ENCODE measurements at places on chromosomes 2 and 18. TPM values are rescaled to one million over a fixed set of nuclear protein-coding genes. Genes with fewer than 3 reads are reported as not detected.

GRCh38 chr2:191638802-191639172 lies 39.1 kb upstream of the NABP1 start:
- no peak overlapping the region for H3K27ac ChIP-seq
- no peaks in the 10 kb centered on the region for H3K36me3 ChIP-seq
- H3K4me3 ChIP-seq: no peak overlapping the region
- peaks cover 15% of the 10 kb centered on the region for H3K4me1 ChIP-seq
- no peak for DNase-seq

GRCh38 chr2:24418166-24418841 lies 58.0 kb upstream of the ITSN2 start:
- H3K27me3 ChIP-seq: no peaks in the 10 kb centered on the region
- H3K4me1 ChIP-seq: no peaks in the 10 kb centered on the region
- peak; percentile 81 for DNase-seq
- H3K36me3 ChIP-seq: no peaks in the 10 kb centered on the region
- H3K4me3 ChIP-seq: no peak overlapping the region

GRCh38 chr18:59902993-59903610 lies 3.3 kb downstream of the PMAIP1 start:
- H3K4me3 ChIP-seq: no peak overlapping the region
- DNase-seq: no peak
- H3K27ac ChIP-seq: no peak overlapping the region
- peaks cover 7% of the 10 kb centered on the region for H3K4me1 ChIP-seq

GRCh38 chr2:213067888-213068287 lies 83.5 kb downstream of the IKZF2 start:
- no peak overlapping the region for H3K27ac ChIP-seq
- H3K4me3 ChIP-seq: no peak overlapping the region
- H3K27me3 ChIP-seq: no peaks in the 10 kb centered on the region
- H3K4me1 ChIP-seq: peaks cover 2% of the 10 kb centered on the region
- no peaks in the 10 kb centered on the region for H3K36me3 ChIP-seq
- DNase-seq: no peak

The COLEC11 gene
- 0.96 TPM for total RNA-seq

The SEPTIN10 gene
- 103 TPM for total RNA-seq

The ALPI gene
- not detected for total RNA-seq

Data from endodermal cell (in vitro differentiated cells).